ENCODE measurements at places on chromosomes 3 and 15.

DNA sequence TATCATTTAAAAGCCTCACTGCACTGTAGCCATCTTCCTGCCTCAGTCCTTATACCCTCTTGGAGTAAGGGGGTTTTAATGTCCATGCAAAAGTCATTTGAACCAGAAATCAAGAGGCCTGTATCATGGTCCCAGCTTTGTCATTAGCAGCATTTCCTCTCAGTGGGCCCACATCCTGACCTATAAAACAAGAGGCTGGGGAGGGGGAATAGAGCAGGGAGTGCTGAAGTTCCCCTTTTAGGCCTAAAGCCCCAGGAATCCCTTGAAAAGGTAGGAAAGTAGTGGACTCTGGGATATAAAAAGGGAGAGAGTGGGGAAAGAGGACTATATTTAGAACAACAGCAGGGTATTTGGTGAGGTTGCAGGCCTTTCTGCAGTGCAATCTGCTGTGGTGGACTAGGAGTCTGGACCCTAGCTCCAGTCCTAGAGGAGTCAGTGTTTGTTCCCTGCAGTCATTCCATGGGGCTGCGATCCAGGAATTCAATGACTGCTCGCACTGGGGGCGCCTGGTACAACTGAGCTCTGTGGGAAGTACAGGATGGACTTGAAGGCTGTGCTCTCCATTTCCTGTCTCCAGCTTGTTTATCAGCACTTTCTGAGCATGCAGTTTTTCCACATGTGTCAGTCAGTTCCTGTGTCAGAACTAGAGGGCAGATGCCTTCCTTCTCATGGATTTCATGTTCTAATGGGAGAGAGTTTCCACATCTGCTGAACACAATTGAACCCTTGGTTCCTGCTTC lies 46.8 kb downstream of the PDHB start:
- no peak for DNase-seq

- no peak for DNase-seq
These were observed 142.8 kb downstream of the POLR2M start for GRCh38 chr15:57849317-57849716.

GRCh38 chr3:72401005-72401545 lies 447.2 kb downstream of the SHQ1 start:
- no peak for DNase-seq

GRCh38 chr3:48470286-48470685 lies 23.7 kb downstream of the ATRIP start:
- DNase-seq, result no peak

GRCh38 chr3:19254189-19254588 lies 105.9 kb downstream of the KCNH8 start:
- no peak for DNase-seq

DNA sequence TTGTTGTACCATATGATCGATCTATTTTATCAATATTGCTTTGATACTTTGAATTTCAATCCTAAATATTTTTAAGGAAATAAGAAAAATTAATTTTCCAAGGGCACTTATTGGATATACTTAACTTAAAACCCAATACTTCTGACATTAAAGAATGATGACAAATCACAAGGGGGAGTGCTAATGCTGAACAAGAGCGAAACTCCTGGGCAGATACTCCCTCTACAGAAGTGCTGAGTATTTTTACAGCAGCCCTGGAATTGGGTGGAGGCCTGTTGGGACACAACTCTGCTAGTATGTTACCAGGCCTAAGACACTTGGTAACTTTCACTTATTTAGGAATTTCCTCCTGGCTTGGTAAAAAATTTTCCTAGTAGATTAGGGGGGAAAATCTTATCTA lies 46.2 kb downstream of the DENND6A start:
- no peak for DNase-seq

GRCh38 chr3:24494618-24495325 lies at the start of gene THRB:
Gene THRB (minus strand): TSS chr3:24494850.
- no peak for DNase-seq

Measured in T-helper 1 cell (primary cell).